Glomerular endothelial cell (primary cell): ENCODE measurements at places on chromosomes 2 and 18.

- no peak for DNase-seq
Measured at GRCh38 chr2:209422191-209422754, 1.6 kb upstream of the MAP2 start.

- no peak for DNase-seq
Measured at GRCh38 chr2:254241-254640, 9.6 kb downstream of the SH3YL1 start.

- DNase-seq, result no peak
Measured at GRCh38 chr2:230537531-230537976, 121.6 kb downstream of the SP100 start.

- DNase-seq, result no peak
Measured at GRCh38 chr2:226011716-226012450, 612.4 kb downstream of the NYAP2 start.

DNA sequence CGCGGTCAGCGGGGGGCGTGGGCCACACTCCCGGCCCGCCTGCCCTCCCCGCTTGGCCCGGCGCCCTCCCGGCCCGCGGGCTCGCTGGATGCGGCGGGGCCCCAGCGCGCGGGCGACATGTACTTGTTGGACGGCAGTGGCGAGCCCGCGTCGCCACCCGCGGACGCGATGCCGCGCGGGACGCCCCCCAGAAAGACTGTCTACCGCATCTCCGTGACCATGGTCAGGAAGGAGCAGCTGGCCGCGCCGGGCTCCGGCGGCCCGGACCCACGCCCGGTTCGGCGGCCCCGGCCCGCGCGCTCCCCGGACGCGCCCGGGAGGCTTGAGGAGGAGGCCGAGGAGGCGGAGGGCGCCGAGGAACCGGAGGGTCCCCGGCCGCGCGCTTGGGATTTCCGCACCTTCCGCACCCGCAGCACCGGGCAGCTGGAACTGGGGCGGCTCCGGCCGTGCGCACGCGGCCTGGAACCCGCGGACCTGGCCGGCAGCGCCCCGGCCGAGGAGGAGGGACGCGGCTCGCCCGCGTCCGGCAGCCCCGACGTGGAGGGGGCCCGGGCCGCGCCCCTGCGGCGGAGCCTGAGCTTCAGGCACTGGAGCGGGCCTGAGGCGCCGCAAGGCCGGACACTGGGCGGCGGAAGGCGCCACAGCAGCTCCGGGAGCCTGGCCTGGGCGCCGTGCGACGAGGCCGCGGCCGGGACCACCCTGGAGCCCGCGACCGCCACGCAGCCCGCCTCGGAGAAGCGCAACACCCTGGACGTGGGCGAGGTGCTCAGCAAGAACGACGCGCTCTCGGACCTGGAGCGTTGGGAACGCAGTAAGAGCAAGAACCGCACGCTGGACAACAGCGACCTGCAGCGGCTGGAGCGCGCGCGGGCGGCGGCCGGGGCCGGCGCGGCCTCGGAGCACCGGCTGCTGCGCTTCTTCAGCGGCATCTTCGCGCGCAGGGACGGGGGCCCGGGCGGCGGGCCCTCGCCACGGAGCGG lies 176.4 kb downstream of the AGAP1 start:
- no peak for DNase-seq

GRCh38 chr2:51559026-51559425 lies 527.1 kb upstream of the NRXN1 start:
- DNase-seq, result no peak

GRCh38 chr2:47301277-47301618 lies 101.7 kb upstream of the MSH2 start:
- no peak for DNase-seq

- DNase-seq, result no peak
Measured at GRCh38 chr2:54456612-54457322, 640 bp downstream of the SPTBN1 start.

DNA sequence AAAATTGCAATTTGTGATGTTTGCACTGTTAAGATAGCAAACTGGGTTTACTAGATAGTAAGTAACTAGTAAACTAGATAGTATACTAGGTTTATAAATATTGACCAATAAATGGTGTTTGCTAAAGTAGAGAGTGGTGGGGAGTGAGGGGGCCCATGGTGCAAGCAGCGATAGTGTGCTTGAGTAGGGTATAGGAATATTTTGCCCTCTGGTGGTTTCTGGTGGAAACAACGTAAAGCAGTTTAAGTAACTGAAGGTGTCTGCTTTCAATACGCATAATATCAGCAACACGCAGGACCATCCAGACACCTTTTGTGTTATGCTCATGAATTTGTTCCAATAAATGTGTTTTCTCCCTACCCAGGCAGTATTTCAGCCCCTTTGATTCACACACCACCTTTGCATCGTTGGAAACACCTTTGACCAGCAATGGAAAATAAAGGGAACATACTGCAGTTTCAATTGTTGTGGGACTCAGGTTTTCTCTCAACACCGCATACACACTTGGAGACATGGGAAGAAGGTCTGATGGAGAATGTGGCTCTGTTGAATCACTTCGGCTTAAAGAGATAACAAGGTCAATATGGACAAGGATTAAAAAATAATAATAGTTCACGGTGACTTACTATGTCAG lies 16.7 kb upstream of the STAT1 start:
- no peak for DNase-seq

- DNase-seq, result no peak
Measured at GRCh38 chr2:7976206-7976605, 705.6 kb upstream of the ID2 start.

DNA sequence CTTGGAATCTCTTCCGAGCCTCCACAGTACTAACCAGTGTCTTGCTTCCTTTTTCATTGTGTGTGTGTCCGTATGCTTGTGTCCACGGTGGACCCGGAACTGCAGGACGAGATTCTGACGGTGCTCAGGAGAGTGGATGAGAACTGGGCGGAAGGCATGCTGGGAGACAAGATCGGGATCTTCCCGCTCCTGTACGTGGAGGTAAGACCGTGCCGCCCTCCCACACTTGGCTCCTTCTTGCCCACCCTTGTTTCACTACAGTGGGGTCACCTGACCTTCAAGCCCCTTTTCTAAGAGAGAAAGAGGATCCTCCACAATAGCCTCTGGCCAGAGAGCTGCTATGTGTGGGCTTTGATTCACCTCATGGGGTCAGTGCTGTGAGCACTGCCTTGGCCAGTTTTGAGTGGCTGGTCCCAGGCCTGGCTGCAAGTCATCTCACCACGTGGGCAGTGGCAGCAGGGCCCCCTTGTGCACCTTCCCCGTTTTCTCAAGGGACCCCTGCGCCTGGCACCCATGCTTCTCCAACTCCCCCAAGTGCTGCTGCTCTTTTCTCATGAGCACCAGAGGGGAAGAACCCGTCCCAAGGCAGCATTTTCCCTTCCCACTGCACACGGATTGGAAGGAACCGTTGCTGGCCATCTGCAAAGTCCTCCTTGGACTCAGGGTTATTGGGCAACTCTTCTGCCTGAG lies 242.1 kb downstream of the SEPTIN10 start:
- DNase-seq, result no peak

DNA sequence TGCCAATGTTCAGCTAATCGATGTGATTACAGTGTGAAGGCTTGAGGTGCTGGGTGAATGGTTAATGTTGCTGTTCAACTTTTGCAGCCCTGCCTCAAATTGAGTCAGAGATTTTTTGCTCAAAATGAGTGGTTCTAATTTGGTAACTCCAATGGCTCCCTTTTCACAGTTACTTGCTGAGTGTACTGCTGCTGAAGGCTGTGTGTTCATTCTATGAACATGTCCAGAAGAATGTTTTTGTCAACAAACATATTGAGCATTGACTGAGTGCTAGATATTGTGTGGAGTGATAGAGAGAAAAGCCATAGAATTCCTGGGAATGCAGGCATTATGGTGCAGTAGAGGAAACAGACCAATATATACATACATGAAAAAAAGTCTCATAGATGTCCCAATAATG lies 39.0 kb upstream of the TCF4 start:
- DNase-seq, result no peak

DNA sequence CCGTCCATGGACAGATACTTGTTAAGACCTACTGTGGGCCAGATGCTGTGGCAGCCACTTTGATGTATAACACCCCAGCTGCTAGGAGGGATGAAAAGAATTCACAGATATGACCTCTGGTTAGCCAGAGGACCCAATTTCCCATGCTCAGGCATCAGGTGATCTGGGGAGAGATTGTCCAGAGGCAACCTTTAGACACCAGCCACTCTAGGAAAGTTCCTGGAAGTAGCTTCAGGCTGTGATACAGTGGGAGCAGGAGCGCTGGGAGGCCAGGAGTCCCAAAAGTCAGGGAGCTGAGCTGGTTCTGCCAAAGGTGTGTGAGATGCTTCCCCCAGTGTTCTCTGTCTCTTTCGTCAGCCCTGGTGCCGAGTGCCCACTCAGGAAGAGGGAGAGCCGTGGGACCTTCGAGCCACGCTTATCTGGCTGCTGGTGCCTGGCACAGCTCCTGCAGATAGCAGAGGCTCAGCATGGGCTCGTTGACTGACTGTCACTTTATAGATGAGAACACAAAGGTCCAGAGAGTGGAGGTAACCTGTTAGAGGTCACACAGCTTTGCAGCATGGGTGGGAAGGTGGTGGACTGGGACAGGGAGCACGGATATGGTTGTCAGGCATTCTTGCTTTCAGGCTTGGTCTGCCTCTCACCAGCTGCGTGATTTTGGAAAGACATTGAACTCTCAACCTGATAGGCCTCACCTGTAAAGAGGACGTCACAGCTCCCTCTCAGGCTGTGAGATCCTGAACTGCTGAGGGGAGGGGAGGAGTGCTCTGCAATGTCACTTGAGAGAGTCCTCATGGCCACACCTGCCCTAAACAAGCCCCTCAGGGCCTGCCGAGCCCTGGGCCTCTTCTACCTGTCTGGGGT lies 7.8 kb upstream of the RALB start:
- DNase-seq, result no peak

GRCh38 chr2:127072970-127073369 lies 34.0 kb downstream of the BIN1 start:
- no peak for DNase-seq

- DNase-seq, result no peak
Measured at GRCh38 chr2:131045286-131046027, 47.8 kb downstream of the FAM168B start.
